ENCODE measurements at places on chromosomes 7 and 10. TPM values are rescaled to one million over a fixed set of nuclear protein-coding genes. Genes with fewer than 3 reads are reported as not detected.

GRCh38 chr7:148395990-148396716 is 194.4 kb upstream of the C7orf33 start:
- no peak overlapping the region for H3K27ac ChIP-seq
- peaks cover 61% of the 10 kb centered on the region for H3K27me3 ChIP-seq
- H3K4me1 ChIP-seq, result no peaks in the 10 kb centered on the region
- H3K36me3 ChIP-seq, result no peaks in the 10 kb centered on the region
- no peak overlapping the region for H3K4me3 ChIP-seq
- DNase-seq, result peak; percentile 27

- no peaks in the 10 kb centered on the region for H3K27me3 ChIP-seq
- no peaks in the 10 kb centered on the region for H3K4me1 ChIP-seq
- H3K36me3 ChIP-seq, result no peaks in the 10 kb centered on the region
- no peak for DNase-seq
- H3K27ac ChIP-seq, result no peak overlapping the region
These were observed 454.7 kb downstream of the TYW1 start for GRCh38 chr7:67451306-67451705.

- DNase-seq, result no peak
- no peaks in the 10 kb centered on the region for H3K36me3 ChIP-seq
- no peaks in the 10 kb centered on the region for H3K27me3 ChIP-seq
- no peak overlapping the region for H3K4me3 ChIP-seq
- H3K27ac ChIP-seq, result no peak overlapping the region
These were observed 177.0 kb downstream of the GNAT3 start for GRCh38 chr7:80334908-80335307.

- peak; percentile 19 for DNase-seq
- H3K4me1 ChIP-seq, result peaks cover 5% of the 10 kb centered on the region
- H3K4me3 ChIP-seq, result no peak overlapping the region
- no peaks in the 10 kb centered on the region for H3K27me3 ChIP-seq
- H3K36me3 ChIP-seq, result no peaks in the 10 kb centered on the region
These were observed 169.6 kb downstream of the ZNF365 start for GRCh38 chr10:62543571-62544355.

GRCh38 chr7:99028261-99028973 is 115.5 kb downstream of the SMURF1 start:
- no peak overlapping the region for H3K4me3 ChIP-seq
- peaks cover 10% of the 10 kb centered on the region for H3K4me1 ChIP-seq
- no peaks in the 10 kb centered on the region for H3K27me3 ChIP-seq
- no peak for DNase-seq
- no peak overlapping the region for H3K27ac ChIP-seq

- no peaks in the 10 kb centered on the region for H3K36me3 ChIP-seq
- H3K4me3 ChIP-seq, result no peak overlapping the region
- H3K27me3 ChIP-seq, result no peaks in the 10 kb centered on the region
- DNase-seq, result no peak
These were observed 119.3 kb downstream of the BBS9 start for GRCh38 chr7:33248671-33249070.

- H3K27me3 ChIP-seq, result no peaks in the 10 kb centered on the region
- H3K36me3 ChIP-seq, result no peaks in the 10 kb centered on the region
- no peaks in the 10 kb centered on the region for H3K4me1 ChIP-seq
- no peak overlapping the region for H3K4me3 ChIP-seq
- DNase-seq, result no peak
- H3K27ac ChIP-seq, result no peak overlapping the region
These were observed 241.0 kb upstream of the PRSS1 start for GRCh38 chr7:142508251-142508650.

DNA sequence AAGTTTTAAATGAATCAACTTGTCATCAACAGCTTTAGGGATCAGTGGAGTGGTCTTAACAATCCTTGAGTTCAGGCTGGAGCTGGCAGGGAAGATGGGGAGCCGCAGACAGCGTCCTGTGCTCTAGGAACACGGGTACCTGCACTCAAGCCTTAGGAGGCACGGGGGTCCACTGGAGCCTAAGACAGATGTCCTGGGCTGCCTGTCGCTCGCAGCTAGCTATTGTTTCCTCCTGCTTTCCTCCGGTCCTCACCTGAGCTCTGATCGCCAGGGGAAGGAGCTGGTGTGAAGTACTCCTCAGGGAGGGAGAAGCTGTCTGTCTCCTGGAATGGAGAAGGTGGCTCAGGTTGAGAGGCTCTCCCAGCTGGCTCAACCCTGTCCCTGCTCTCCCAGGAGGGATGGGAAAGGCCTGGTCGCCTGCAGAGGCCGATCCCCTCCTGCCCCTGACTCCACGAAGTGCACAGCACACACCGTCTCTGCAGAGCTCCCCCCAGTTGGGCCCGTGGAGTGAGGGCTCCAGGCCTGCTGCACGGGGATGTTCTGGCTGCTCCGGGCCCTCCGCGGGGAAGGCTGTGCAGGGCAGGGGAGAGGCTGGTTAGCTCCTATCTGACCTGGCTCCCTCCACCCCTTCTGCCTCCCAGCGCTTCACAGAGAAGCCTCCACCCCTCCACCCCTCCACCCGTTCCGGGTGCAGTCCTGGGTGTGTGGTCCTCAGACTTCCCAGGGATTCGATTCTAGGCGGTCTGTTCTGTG is 14.5 kb upstream of the PYROXD2 start:
- no peaks in the 10 kb centered on the region for H3K27me3 ChIP-seq
- DNase-seq, result no peak
- H3K36me3 ChIP-seq, result peaks cover 98% of the 10 kb centered on the region
- no peak overlapping the region for H3K27ac ChIP-seq

- no peak for DNase-seq
- no peaks in the 10 kb centered on the region for H3K36me3 ChIP-seq
- no peaks in the 10 kb centered on the region for H3K27me3 ChIP-seq
- peaks cover 11% of the 10 kb centered on the region for H3K4me1 ChIP-seq
These were observed 76.7 kb upstream of the HABP2 start for GRCh38 chr10:113476191-113476590.

- no peaks in the 10 kb centered on the region for H3K4me1 ChIP-seq
- H3K27ac ChIP-seq, result no peak overlapping the region
- no peak for DNase-seq
- no peak overlapping the region for H3K4me3 ChIP-seq
These were observed 22.4 kb upstream of the CDC14C start for GRCh38 chr7:48901966-48902365.

DNA sequence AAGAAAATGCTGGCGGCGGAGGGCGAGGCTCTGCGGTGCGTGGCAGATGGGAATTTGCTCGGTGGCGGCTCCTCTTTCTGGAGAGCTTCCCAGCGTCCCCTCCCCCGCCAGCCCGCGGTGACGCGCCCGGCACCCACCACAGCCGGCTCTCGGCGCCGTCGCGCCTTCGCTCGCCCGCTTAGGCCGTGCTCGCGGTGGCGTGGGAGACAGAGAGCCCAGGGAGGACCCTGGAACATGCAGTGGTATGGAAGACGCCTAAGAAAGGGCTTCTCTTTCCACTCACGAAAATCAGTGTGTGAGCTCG is 576 bp upstream of the CSGALNACT2 start:
- H3K4me1 ChIP-seq, result peaks cover 53% of the 10 kb centered on the region
- peak overlapping the region; percentile 96 for H3K4me3 ChIP-seq
- DNase-seq, result peak; percentile 87
- no peaks in the 10 kb centered on the region for H3K36me3 ChIP-seq

DNA sequence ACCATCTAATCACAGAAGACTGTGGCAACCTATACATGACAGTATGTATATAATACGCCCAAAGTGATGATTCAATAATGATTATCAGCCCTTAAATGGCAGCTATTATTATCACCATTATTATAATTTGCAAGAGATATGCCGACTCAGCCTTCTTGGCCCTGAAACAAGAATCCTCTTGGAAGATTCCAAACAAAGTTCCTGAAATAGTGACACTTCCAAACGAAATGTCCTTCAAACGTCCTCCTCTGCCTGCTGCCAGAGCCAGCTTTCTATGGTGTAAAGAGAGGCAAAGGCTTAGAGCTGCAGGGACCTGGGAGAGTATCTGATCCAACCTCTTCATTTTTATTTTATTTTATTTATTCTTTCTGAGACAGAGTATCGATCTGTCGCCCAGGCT is 36.0 kb downstream of the NRAP start:
- H3K36me3 ChIP-seq, result no peaks in the 10 kb centered on the region
- H3K4me3 ChIP-seq, result no peak overlapping the region
- H3K27ac ChIP-seq, result no peak overlapping the region
- no peak for DNase-seq
- H3K27me3 ChIP-seq, result no peaks in the 10 kb centered on the region

DNA sequence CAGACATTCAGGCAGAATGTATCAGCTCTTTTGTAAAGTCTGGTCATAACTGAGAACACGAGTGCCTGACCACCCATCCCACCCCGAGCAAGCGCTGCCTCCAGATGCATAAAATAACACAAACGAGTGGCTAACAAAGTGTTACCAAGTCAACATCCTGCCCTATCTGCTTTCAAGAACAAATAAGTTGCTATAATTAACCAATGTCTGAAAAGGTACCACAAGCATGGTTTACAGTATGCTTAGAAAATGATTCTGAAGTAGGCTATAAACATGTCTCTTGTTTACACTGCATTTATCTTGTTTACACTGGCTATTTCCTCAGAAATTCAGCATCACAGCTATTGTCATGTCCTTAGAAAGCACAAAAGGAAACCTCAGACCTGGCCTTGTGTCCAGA is 49.5 kb downstream of the PIK3AP1 start:
- no peaks in the 10 kb centered on the region for H3K36me3 ChIP-seq
- no peak for DNase-seq
- H3K4me3 ChIP-seq, result no peak overlapping the region
- H3K27me3 ChIP-seq, result no peaks in the 10 kb centered on the region

DNA sequence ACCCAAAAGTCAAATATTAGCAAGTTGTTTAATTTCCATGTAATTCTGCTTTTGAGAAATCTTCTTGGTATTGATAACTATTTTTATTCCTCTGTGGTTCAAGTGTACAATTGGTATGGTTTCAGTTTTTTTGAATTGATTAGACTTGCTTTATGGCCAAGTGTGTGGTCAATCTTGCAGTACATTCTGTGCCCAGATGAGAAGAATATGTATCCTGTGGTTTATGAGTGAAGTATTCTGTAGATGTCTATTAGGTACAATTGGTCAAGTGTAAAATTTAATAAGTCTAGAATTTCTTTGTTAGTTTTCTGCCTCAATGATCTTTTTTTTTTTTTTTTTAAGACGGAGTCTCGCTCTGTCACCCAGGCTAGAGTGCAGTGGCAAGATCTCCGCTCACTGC is 36.6 kb upstream of the C7orf33 start:
- no peaks in the 10 kb centered on the region for H3K27me3 ChIP-seq
- H3K27ac ChIP-seq, result no peak overlapping the region
- H3K4me3 ChIP-seq, result no peak overlapping the region

- no peaks in the 10 kb centered on the region for H3K36me3 ChIP-seq
- H3K4me3 ChIP-seq, result peak overlapping the region; percentile 50
- H3K27ac ChIP-seq, result peak overlapping the region; percentile 99
- no peaks in the 10 kb centered on the region for H3K27me3 ChIP-seq
- peaks cover 49% of the 10 kb centered on the region for H3K4me1 ChIP-seq
- peak; percentile 65 for DNase-seq
These were observed 134.5 kb downstream of the NRBF2 start for GRCh38 chr10:63267414-63268148.

DNA sequence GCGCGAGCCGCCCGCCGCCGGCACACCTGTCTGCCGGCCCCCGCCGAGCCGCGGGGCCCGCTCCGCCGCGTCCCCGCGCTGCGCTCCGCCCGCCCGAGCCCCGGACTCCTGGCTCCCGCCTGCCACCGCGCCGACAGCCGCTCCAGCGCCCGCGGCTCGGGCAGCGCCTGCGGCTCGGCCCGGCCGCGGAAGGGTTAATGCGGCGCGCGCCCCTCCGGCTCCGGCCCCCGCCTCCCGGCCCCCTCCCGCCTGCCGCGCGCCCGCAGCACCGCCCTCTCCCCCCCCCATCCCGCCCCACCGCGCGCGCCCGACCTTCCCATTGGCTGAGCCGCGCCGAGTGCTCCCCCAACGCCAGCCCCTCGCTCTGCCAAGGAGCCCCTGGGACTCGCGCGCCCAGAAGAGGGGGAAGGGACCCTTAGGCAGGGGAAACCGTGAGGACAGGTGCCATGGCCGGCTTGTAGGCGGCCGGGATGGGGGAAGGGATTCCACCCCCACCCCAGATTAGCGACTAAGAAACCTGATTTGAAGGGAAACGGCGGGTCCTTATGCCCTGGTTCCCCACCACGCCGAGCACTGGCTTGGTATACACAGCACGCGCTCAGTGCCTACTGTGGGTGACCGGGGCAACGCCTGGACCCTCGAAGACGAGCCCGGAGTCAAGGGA is at the start of gene KCNH2:
Gene KCNH2, minus strand, starts transcription at position 196 of the 664 bp plus-strand sequence. CDS start 408 bp downstream, outside the sequence.
- no peak within 1 kb of the TSS for H3K27ac ChIP-seq
- DNase-seq, result peak; percentile 61
- H3K4me1 ChIP-seq, result peaks cover 11% of the 10 kb centered on the region
- H3K4me3 ChIP-seq, result no peak within 1 kb of the TSS

- no peak overlapping the region for H3K4me3 ChIP-seq
- H3K27ac ChIP-seq, result no peak overlapping the region
- peaks cover 13% of the 10 kb centered on the region for H3K4me1 ChIP-seq
- DNase-seq, result no peak
- peaks cover 17% of the 10 kb centered on the region for H3K36me3 ChIP-seq
These were observed 3.5 kb downstream of the BMI1 start for GRCh38 chr10:22324413-22324812.

GRCh38 chr7:95279417-95279816 is 44.9 kb downstream of the PON1 start:
- no peaks in the 10 kb centered on the region for H3K36me3 ChIP-seq
- H3K27ac ChIP-seq, result no peak overlapping the region
- H3K27me3 ChIP-seq, result no peaks in the 10 kb centered on the region
- no peaks in the 10 kb centered on the region for H3K4me1 ChIP-seq
- DNase-seq, result no peak

- H3K27ac ChIP-seq, result no peak overlapping the region
- H3K4me3 ChIP-seq, result no peak overlapping the region
- no peak for DNase-seq
- H3K36me3 ChIP-seq, result no peaks in the 10 kb centered on the region
- H3K27me3 ChIP-seq, result no peaks in the 10 kb centered on the region
- H3K4me1 ChIP-seq, result no peaks in the 10 kb centered on the region
These were observed 115.2 kb downstream of the PLXNA4 start for GRCh38 chr7:132461032-132461592.

DNA sequence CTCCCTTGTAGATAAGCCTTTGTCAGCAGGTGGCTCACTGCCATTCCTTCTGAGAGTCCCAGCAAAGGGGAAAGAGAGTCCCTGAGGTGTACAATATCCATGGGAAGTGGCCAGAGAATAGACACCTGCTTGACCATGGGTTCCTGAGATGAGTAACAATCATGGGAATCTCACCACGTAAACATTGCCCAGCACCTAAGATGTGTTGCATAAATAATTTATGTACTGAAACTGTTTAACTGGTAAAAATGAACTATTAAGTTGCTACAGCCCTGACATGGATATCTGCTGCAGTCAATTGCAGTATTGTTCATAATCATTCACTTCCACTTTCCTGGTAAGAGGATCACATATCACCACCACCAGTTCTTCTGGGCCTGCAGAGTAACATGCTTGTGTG is 123.8 kb upstream of the INHBA start:
- DNase-seq, result no peak
- H3K4me3 ChIP-seq, result no peak overlapping the region
- no peaks in the 10 kb centered on the region for H3K27me3 ChIP-seq
- H3K27ac ChIP-seq, result no peak overlapping the region
- no peaks in the 10 kb centered on the region for H3K4me1 ChIP-seq

- no peak overlapping the region for H3K4me3 ChIP-seq
- no peaks in the 10 kb centered on the region for H3K4me1 ChIP-seq
- H3K27me3 ChIP-seq, result no peaks in the 10 kb centered on the region
- DNase-seq, result peak; percentile 47
These were observed 228.6 kb downstream of the GLRX3 start for GRCh38 chr10:130364631-130365411.

The ITPRID1 gene
- polyA plus RNA-seq, result not detected

The SAMD9 gene
- polyA plus RNA-seq, result 10.6 TPM

The UTF1 gene
- not detected for polyA plus RNA-seq

The CFAP43 gene
- 7.6 TPM for polyA plus RNA-seq

The CALCR gene
- polyA plus RNA-seq, result not detected

The IDI2 gene
- polyA plus RNA-seq, result not detected

The FGF8 gene
- polyA plus RNA-seq, result not detected

All from left lung (tissue), 14 donors.